Stimulated activated CD8-positive, alpha-beta memory T cell treated with anti-CD3 and anti-CD28 coated beads, Interleukin-4, amount 100 ng/mL, for 1 hour (primary cell): ENCODE measurements at places on chromosomes 5 and 9.

DNA sequence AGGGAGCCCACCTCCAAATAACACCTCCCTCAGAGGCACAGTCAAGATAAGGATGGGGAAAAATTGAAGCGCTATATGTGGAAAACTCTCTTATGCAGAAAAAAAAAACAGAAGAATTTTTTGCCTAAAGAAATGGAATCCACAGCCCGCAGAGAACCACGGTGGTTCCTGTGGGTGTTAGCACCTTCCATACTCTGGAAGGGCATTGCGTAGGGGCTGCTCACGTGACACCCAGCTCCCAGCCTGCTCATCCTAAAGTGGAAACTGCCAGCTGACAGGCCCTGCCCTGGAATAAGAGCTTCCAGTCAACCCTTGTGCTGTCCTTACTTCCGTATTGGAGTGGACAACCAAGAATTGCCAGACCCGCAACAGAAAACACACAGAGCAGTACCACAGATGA lies 142.5 kb downstream of the FSTL4 start:
- DNase-seq: no peak

DNA sequence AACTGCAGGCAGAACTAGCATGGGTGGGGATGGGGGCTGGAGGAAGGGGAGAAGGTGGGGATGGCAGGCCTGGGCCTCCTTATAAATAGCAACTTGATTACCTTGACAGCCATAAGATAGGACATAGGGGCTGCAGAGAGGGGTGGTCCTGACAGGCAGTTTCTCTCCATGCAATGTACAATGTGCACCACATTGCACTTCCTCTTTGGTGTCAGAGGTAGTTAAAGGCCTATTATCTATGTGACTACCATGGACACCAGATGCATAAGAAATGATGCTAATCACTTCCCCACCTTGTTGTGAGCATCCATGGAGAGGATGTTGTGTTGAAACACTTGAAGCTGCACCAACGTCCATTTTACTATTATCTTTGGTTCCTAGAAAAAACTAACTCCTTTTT lies 20.2 kb upstream of the SUB1 start:
- DNase-seq: no peak

DNA sequence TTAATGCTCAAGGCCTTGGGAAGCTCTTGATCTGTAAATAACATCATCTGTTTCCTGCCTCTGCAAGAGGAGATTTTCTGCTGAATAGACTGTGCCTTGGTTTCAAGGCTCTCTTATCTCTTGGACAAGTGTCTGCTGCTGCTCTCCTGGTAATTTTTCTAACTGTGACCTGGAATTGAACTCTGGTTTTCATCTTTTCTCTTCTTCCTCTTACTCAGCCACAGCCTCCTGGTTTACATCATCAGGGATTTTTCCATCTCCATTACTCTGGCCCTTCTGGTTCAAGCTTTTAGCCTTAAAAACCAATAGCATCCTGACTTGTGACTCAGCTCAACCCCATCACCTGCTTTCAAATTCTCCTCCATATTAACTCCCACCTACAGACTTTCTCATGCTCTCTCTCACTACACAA lies 49.6 kb upstream of the ITGA1 start:
- DNase-seq: no peak

- no peak for DNase-seq
Observed at GRCh38 chr5:126866851-126867636, 90.1 kb downstream of the LMNB1 start.

- DNase-seq: no peak
Observed at GRCh38 chr5:169583101-169583423, 511 bp upstream of the SPDL1 start.

- DNase-seq: no peak
Observed at GRCh38 chr5:172773481-172774469, 2.8 kb upstream of the DUSP1 start.

DNA sequence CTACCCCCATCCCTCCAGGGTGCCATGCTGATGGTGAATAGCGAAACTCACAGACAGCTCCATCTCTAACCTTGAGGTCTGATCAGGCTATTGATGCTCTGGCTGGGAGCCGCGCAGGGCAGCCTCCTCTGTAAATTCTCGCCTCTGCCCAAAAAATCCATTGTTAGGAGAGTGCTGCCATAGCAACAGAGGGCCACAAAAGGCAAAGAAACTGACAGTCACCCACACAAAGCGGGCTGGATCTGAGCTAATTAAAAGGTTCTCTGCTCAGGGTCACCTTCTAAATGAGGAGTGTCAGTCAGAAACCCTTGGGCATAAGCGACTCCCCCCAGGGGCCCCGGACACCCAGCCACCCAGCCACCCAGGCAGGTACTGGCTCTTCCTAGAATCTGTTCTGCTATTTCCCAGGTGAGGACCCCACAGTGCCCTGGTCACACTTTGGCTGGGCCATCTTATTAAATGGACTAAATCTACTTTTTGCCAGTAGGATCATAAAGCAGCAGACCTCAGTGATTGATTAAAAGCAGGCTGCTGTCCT lies 126.7 kb downstream of the MED10 start:
- no peak for DNase-seq

- DNase-seq: no peak
Observed at GRCh38 chr5:31639481-31640411, 815 bp downstream of the PDZD2 start.

- DNase-seq: no peak
Observed at GRCh38 chr5:171965745-171966144, 40.7 kb downstream of the FBXW11 start.

DNA sequence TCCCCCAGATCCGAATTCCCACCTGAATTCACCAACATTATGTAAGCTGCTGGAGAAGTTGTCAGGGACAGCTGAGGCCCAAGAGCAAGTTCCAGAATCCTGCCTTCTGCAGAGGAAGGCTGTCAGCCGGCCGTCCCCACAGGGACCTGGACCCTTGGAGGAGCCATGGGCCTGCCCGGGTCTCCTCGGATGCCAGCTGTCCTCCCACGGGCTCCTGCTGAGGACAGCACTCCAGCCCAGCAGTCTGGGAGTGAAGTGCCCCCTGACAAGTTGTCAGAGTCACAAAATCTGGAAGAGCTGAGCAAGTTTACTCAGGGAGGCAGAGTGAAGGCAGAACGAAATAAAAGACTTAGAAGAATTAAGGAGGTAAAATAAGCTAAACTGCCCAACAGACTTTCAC lies 192.5 kb upstream of the DAPK1 start:
- no peak for DNase-seq

- DNase-seq: no peak
Observed at GRCh38 chr5:66542711-66543110, 53.5 kb upstream of the MAST4 start.

GRCh38 chr9:94624629-94625028 lies 14.7 kb downstream of the FBP1 start:
- no peak for DNase-seq

DNA sequence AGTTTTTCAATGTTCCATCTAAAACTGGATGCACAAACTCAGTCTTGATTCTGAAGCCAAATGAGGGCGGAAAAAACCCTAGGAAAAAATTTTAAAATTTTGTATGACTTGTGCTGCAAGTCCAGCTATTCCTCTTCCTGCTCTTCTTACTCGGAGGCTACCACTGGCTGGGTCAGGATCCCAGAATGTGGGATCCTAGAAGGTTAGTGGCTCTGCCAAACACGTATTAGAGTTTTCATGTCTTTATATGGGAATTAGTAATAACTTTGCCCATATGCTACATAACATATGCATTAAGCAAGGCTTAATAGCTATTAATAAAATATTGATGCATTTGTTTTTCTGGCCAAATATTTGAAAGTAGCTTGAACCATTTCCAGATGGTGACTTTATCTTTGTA lies 458.3 kb downstream of the AGTPBP1 start:
- DNase-seq: no peak

GRCh38 chr5:66174338-66174737 lies 30.2 kb downstream of the SREK1 start:
- DNase-seq: no peak

DNA sequence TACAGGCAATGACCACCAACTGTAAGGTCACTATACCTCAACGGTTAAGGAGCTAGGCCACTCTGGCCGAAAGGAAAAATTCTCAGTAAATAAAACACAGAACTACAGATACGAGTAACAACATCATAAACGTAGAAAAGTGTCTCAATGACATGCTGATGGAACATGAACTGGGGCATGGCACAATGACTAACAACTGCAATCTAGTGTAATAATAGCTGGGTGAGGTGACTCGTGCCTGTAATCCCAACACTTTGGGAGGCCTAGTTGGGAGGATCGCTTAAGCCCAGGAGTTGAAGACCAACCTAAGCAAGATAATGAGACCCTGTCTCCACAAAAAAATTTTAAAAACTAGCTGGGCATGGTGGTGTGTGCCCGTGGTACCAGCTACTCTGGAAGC lies 9.8 kb upstream of the RAPGEF6 start:
- no peak for DNase-seq

DNA sequence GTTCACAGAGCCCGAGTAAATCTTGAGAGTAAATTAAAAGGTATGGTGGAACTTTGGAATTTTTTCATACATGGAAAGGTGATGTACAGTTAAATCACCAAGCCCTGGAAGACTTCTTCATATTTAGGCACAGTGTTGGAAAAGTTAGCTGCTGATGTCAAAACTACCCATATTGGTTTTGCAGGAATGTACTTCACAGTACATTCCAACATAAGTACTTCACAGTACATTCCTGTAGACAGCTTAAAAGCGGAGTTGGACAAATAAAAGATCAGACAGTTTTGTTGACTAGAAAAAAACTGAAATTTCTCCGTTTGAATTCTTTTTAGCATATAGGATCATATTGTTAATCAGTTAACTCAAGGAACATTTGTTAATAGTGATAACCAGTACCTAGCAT lies 1.8 kb downstream of the RANBP17 start:
- no peak for DNase-seq

GRCh38 chr9:81489046-81489445 lies 200.3 kb downstream of the TLE1 start:
- no peak for DNase-seq

DNA sequence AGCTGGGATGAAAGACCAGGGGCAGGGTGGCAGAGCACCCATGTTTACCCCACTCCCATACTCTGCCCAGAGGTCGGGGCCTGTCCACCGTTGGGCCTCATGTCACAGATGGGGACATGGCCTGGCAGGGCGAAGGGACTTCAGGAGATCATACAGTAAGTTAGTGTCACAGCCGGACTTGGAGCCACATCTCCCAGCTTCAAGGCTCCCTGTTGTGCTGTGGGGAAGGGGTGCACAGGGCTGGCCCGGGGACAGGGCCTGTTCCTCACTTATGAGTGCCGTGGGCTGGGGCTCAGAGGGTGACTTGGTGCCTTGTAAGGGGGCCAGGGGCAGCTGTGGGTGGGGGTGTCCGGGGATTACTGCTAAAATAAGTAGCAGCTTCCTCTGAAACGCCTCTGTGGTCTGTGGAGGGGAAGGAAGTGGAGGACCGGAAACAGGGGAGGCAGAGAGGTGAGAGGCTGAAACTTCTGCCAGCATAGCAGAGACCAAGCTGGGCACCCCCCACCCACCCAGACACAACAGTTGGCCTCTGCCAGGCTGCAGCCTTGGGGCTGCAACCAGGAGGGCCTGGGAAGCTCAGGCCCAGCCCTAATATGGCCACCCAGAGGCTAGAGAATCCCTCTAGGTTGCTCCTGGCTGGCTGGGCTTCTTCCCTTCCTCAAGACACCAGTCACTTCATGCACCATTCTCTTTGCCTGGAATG lies 41.1 kb upstream of the NEK6 start:
- DNase-seq: no peak
